ENCODE measurements at places on chromosomes 11 and 22.
A peak's percentile ranks its signal among the peaks of the same experiment; 100 is the strongest.

- no peak for DNase-seq
Observed at GRCh38 chr22:40046126-40046525, 51.4 kb downstream of the FAM83F start.

DNA sequence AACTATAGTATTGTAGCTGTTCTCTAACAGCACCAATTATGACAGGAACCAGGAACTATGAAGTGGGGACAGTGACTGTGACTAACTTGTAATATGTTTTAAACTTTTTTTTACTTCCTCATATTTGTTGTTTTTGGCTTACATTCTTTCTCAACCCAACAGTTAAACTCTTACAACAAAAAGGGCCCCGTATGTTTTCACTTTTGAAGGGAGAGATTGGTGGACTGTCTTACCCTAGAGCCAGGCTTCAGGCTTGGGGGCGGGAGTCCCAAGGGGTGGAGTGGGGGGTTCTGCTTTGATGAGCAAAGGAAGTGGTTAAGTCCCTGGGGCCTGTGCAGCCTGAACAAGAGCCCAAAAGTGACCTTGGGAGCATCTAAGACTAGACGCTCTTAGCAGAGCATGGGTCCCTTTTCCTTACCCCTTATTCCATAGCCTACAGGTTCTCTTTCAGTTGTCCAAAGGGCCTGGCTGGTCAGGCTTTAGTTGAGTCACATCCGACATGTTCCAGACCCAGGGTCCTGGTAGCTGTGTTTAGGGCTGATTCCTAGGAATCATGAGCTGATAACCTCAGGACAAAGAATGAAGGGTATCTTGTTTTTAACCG, 38.8 kb downstream of the STIM1 start:
- DNase-seq, result no peak

DNA sequence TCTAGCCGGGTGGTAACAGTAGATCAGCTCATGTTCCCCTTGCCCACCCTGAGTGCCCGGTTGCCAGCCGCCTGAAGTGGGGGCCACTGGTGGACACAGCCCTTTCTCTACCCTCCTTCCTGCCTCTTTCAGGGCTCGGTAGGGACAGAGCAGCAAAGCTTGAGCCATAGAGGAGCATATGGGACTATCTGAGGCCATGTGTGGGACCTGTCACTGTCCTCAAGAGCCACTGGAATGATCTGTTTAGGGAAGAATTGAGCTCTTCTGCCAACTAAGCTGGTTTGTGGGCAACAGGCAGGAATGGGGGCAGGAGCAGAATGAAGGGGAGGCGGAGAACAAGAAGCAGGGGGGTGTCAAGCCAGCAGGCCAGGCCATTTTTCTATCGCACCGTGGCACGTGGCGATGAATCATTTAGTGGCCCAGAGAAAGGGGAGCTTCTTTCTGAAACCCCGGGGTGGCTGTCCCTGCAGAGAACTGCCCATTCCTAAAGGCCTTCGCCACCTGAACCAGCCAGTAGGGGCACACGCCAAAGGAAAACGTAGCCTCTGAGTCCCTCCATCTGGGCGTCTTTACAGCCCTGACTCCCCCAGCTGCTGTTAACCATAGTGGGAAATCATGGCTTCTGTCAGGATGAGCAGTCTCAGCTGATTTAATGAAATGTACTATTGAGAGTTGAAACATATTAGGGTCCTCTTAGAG, 8.8 kb downstream of the ASPHD2 start:
- DNase-seq, result no peak

- peak; percentile 91 for DNase-seq
Observed at GRCh38 chr11:45917623-45918330, at the start of gene PEX16. Gene PEX16, minus strand, starts transcription at chr11:45917877. Its CDS starts 66 bp downstream, at chr11:45917811.

DNA sequence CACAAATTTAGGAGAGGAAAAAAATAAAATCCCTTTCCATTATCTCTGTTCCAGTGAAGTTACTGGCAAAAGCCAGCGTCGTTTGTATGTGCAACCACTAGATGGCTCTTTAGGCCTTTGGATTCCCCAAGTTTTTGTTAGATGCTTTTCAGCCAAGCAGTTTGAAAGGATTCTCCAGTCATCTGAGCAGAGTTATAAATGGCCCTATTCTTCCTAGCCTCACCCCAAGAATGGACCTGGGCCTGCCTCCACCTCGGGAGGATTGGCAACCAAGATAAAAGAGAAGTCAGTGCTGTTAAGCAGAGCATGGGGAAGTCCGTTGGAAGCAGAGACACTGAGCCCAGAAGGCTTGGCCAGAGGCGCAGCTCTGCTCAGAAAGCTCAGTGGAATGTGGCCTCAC, 15.4 kb downstream of the FAM181B start:
- DNase-seq, result peak; percentile 41

DNA sequence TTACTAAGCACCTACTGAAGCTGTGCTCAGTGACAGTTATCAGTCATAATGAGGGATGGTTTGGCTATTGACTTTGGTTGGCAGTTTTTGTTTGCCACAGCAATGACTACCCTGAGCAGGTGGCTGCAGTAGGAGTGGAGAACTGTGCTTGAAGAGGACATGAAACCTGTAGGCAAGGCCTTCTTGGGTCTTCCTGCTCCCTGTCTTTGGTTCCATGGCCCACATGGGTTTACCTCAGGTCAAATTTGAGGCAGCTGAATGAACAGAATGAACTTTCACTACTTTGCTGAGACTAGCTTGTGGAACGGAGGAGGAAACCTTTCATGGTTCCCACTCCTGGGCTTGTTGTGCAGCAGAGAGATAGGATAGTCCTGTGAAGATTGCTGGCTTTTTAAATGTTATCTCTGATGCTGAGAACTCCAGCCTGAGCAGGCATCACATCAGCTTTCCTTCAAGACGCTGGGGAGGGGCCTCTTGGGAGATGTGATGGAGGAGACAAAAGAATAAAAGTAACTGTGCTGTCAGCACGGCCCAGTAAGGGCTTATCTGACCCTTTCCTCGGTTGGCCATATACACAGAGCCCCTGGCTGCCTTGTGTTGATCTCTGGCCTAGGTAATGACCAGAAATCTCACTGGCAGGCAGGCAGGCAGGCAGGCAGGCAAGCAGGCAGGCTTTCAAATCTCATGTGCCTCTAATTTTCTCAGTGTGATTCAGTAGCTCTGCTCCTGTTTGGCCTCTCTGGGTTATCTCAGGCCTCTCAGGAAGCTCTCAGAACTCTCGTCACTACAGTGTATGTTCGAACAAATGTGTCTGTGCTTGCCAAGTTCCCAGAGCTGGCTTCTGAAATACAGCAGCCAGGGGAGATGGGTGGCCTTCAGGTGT, 12.0 kb downstream of the STIM1 start:
- DNase-seq, result no peak

- no peak for DNase-seq
Observed at GRCh38 chr11:112481893-112482292, 221.2 kb upstream of the PLET1 start.

GRCh38 chr11:108025387-108026080, 16.8 kb downstream of the CUL5 start:
- no peak for DNase-seq

- DNase-seq, result no peak
Observed at GRCh38 chr11:25910086-25910485, 421.8 kb upstream of the ANO3 start.

- DNase-seq, result no peak
Observed at GRCh38 chr11:59216641-59217564, 4.2 kb upstream of the MPEG1 start.

- no peak for DNase-seq
Observed at GRCh38 chr11:120747850-120748814, 236.6 kb downstream of the GRIK4 start.

DNA sequence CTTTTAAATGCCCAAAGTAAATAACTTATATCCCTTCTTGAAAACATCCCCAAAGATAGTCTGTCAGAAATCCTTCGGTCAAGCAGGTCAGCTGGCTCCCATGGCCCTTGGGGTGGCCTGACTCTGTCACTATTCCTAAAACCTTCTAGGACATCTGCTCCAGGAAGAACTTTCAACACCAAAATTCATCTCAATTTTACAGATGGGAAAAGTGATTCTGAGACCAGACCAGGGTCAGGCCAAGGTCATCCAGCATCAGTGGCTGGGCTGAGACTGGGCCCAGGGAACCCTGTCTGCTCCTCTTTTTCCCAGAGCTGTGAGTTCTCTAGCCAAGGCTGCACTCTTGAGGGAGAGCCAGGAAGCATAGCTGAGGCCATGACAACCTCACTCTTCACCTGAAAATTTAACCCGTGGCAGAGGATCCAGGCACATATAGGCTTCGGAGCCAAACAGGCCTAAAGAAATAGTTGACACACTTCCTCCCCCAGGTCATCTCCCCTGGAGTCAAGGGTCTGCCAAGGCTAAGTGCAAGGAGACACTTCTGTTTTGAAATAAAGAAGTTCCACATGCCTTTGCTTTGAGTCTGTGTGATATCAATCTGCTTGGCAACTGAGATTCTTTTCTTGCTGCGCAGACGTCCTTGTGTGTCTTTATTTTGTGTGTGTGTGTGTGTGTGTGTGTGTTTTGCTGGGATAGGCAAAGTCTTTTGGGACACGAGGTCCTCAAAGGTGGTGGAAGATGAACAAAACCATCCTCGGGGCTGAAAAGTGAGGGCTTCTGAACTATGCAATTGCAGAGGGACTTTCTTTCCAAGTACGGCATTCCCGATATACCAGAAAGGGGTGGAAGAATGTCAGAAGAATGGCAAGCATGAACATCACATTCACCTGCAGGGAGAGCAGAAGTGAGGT, 16.8 kb upstream of the PRG2 start:
- no peak for DNase-seq

GRCh38 chr11:100740440-100740839, 53.4 kb downstream of the ARHGAP42 start:
- no peak for DNase-seq

DNA sequence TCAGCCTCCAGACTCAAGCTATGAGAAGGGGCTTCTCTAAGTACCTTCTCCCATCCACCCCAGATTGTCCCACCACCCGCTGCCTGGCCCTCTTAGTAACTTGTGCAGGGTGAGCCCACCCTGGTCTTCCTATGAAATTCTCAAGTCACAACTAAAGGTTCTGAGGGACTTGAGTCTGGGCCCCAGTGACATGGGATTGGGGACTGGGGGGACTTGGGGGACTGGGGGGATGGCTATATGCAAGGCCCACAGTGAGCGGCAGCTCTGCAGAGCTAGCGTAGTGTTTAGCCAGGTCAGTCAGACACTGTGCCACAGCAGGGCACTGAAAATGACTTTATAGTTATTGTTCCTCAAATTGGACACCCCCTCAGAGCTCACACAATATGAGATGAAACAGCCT, 622.3 kb upstream of the CADM1 start:
- DNase-seq, result no peak

DNA sequence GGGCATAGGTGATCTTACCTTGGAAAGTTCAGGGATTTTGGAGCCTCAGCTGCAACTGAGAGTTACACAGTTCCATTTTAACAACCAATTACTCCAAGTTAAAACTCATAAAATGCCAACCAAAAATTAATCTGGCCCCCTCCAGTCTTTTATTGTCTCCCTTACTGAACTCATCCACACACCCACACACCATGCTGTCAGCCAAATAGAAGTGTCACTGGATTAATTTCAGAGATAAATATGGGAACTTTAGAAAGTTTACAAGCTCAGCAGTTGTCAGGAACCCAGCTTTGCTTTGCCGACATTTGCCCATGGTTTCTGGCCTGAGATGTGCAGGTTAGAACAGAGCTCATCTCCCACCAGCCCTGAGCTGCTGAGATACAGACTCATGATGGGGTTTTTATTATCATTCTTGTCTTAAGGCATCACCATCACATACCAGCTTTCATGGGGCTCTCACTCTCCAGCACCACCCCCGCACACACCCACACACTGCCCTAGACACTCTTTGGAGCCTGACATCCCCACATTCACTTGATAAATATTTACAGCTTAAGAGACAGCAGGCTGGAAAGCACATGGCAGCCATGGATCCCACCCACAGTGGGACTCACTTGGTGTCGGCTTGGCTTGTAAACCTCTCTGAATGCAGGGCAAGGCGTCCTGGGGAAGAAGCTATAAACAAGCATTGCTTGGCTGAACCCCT, 23.7 kb upstream of the CTR9 start:
- DNase-seq, result no peak

- DNase-seq, result no peak
Observed at GRCh38 chr11:106625566-106625965, 392.7 kb downstream of the GUCY1A2 start.

DNA sequence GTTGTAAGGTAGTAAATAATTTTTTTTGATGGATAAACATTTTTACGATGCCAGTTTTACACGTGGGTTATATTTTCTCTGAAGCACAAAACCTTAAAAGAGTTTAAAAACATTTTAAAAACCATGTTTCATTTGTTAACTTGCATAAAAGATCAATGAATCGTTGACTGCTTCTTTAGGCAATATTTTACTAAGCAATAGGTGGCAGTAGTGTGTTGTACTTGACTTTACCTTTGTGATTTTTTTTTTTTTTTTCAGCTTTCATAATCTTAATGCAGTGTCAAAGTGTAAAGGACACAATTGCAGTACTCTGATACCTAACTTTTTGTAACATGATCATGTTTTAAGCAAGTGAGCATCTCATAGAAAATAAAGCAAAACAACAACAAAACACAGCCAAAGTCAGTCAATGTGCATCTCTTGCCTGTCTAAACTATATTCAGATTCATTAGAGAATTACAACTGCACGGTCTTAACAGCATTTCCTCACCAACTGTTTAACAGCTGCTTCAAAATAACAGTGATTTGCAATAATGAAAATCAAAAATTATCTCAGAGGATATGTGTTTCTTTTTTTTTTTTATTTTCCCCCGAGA, 27.7 kb downstream of the DNAJC24 start:
- DNase-seq, result no peak

- DNase-seq, result no peak
Observed at GRCh38 chr22:29734406-29734805, 14.6 kb downstream of the CABP7 start.

DNA sequence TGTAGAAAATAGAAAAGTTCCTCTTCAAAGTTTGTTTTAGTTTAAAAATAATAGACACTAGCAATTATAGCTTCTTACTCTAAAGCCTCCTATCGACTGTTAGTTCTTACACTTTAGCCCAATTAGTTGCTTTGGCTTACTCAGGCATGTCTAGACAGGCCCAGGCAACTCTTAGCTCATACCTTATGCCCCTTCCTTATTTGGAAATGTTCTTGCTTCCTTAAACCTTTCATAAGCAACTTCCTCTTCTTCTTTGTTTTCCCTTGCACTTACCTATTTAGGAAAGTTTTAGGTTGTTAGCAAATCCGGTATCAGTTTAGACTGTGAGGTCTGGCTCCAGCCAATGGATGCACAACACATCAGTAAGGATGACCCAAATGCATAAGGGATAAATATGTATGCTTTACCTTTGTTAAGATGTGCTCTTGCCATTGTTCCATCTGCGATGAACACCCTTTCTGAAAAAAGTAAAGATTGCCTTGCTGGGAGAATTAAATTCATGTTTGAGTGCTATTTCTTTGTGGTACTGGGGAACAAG, 1277.5 kb upstream of the CNTN5 start:
- no peak for DNase-seq

- peak; percentile 61 for DNase-seq
Observed at GRCh38 chr22:39457556-39458443, 988 bp downstream of the MGAT3 start.

Measured in right kidney (tissue), 9 donors.